ENCODE measurements at places on chromosomes 13 and 19.

DNA sequence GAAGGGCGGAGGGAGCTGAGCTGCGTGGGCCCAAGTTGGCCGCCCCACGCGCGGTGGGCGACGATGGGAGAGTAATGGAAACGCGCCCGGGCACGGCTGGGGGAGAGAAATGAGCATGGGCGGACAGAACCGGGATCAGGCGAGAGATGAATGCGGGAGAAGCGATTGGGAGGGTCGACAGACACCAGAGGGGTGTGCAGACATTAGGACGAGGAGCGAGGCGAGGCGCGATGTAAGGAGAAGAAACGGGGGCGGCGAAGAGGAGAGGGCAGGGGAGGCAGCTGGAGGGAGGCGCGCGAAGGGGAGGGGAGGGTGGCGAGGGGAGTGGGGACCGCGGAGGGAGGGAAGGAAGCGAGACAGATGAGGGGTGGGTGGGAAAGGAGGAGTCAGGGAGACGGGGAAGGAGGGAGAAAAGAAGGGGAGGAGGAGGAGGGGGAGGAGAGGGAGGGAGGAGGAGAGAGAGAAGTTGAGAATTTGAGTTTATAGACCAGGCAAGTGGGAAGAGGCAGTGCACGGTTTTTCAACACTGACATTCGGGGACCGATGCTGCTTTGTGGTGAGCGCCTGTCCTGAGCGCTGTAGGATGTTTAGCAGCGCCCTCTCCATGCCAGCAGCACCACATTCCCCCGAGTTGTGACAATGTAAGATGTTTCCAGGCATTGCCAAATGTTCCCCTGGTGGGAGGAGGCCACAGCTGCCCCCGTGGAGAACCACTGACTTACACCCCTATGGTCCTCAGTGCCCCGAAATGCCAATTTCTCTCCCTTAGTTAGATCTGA, at the start of gene SHISA7:
Gene SHISA7, minus strand, starts transcription at position 256 of the 779 bp plus-strand sequence. CDS start 437 bp downstream, outside the sequence.
- no peak for DNase-seq

DNA sequence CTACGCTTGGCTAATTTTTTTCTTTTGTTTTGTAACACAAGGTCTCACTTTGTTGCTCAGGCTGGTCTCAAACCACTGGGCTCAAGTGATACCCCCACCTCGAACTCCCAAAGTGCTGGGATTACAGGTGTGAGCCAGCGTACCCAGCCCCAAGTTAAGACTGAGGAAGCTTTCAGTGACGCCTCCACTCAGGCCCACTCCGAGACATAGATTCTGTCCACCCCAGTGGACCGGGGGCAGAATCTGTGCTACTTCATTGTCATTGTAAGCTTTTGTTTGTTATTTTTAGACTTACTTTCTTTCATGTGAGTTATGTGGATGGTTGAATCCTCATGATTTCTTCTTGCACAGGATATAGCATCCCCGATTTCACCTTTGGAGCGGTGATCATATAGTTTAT, 156.9 kb upstream of the TSHZ3 start:
- no peak for DNase-seq

DNA sequence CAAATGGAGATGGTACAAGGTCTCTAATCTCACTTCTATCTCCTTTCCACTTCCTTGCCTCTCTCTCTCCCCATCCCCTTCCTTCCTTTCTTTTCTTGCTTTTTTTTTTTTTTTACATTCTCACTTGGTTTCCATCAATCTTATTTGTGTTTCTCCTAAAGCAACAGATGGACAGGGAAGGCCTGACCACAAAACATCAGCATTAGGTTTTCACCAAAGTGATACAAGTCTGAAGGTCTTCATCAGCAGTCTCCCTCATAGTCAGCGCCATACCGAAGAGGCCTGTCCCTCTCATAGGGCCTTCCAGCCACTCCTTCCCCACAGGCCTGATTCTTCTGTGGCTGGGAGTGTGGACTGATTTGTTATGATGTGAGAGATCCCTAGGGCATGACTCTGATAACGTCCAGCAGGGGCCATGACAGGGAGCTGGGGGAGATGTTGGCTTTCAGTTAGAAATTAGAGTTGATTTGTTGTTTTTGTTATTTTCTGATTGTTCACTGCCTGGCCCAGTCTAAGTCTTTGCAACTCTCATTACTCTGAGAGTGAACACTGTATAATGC, 158.7 kb downstream of the SLC7A1 start:
- no peak for DNase-seq

DNA sequence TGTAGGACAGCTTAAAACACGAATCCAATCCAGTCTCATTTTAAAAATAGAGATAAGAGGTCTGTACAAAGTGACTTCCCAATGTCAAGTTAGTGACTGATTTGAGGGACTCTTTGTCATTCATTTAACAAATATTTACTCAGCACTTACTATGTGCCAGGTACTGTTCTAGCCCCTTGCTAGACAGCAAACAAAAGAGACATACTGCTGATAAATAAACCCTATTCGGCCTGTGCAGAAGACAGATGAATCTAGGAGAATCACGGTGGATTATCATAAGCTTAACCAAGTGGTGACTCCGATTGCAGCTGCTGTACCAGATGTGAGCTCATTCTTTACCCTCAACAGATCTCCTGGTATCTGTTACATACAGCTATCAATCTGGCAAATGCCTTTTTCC, 6.4 kb upstream of the ELF1 start:
- DNase-seq: no peak

DNA sequence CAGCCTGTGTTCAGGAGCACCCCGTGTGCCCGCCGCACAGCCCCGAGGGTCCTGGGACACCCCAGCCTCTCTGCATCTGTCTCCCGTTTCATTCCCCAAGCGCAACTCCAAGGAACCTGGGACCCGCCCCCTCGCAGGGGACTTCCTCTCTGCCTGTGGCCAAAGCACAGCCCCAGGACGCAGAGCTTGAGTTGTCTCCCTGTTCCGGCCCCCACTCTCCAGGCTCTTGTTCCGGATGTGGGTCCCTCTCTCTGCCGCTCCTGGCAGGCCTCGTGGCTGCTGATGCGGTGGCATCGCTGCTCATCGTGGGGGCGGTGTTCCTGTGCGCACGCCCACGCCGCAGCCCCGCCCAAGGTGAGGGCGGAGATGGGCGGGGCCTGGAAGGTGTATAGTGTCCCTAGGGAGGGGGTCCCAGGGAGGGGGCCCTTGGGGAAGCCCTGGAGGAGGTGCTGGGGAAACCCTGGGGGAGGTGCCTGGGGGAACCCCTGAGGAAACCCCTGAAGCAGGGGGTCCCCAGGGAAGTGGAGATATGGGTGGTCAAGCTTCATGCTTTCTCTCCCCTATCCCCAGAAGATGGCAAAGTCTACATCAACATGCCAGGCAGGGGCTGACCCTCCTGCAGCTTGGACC, 1.3 kb downstream of the HCST start:
- DNase-seq: peak; percentile 48
